ENCODE measurements at places on chromosomes 6 and 20.

DNA sequence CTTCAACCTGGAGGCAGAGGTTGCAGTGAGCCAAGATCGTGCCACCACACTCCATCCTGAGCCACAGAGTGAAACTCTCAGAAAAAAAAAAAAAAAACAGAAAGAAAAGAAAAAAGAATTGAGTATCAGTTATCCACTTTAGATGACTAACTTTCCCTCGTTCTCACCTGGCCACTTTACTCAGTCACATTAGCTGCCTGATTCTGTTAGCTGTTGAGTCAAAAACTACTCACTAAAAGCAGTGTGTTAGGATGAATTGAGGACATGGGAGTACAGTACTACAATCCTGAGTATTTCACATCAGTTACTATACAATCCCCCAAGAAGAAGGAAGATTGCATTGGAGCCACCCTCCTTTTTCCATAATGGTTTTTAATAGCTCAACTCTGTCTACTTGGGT, 114.6 kb downstream of the ADAT2 start:
- no peak for DNase-seq

DNA sequence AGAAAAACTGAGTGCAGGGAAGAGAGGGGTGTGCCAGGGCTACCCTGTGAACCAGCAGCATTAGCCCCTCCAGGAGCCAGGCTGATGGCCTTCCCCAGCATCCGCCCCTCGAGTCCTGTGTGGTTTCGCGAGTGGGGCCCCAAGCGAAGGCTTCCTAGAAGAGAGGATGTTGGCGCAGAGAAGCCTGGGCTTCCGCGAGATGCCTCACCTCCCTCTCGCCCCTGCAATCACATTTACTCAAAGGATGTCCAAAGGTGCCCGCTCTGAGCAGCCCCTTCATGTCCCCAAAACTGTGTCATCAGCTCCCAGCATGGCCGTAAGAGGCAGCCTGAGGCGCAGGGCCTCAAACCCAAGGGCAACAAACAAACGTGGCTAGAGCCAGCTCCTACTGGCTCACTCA, 111.7 kb downstream of the PREX1 start:
- peak; percentile 66 for DNase-seq

DNA sequence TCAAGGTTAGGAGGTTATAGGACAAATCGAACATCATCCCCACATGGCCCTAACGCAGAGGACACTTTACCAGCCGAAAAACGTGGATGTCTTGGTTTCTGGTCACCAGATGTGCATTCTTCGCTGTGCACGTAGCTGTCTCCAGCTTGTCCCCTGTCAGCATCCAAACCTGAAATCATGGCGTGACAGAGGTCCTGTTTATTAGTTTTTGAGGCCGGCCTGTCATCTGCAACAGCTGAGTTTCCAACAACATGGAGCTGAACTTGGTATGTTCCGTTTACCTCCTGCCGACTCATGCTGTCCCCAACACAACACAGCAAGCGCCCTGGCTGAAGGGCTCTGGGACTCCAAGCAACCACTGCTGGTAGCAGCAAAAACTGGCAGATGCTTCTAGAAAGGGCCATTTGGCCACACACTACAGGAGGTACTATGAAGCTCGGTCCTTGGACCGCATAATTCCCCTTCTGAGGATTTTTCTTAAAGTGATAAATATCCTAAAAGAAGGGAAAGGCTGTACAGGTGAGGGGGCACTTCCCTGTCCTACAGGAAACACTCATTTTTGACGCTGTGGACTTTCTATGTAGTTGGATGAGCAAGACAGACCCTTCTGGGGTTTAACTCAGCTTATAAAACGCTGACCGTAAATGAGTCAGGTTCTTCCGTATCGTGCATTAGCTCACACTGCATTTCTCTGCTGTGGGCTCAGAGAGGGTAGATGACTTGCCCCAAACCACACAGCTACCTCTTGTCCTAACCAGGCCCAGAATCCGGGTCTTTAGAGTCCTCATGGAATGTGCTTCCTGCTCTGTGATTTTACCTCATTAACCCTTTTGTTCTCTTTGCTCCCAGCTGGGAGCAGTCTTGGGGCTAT, 79.7 kb upstream of the NFATC2 start:
- DNase-seq, result no peak

DNA sequence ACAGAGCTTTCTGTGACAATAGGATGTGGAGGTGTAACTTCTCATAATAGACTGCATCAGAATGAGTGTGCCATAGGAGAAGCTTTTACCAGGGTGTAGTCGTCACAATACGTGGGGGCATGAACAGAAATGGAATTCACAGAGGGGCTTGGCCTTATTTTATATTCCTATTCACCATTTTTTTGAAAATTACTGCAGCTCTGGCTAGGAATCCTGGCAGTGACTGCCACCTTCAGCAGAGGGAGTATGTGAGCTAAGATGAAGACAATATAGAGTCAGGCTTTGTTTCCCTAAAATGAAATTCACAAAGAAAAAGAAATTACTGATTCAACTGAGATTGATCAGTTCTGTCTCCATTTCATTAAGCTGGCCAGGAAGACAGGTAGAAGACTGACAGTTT, 13.9 kb downstream of the TOMM6 start:
- no peak for DNase-seq

DNA sequence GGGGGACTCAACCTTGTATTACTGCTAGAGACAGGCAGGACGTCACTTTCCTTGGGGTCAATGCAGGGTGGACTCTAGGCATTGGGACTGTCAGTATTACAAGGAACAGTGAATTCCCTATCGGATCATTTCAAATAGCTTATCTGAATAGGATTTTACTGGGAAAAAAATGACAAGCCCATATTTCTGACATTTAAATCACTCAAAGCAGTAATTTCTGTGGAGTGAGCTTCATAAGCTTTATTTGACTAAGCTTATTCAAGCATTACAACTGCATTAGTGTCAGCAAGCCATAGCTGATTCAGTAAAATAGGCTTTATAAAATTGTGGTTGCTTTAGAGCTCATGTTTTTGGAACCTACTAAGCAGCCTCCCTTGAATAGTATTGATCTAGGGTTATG, 44.3 kb downstream of the TRDN start:
- DNase-seq, result no peak

Data from stimulated activated CD8-positive, alpha-beta memory T cell treated with anti-CD3 and anti-CD28 coated beads, Interleukin-15, amount 100 ng/mL, for 48 hours (primary cell).